GM04503 (cell line): ENCODE measurements at places on chromosomes 11 and 22.

GRCh38 chr22:18013436-18013835 lies 10.9 kb downstream of the MICAL3 start:
- DNase-seq = no peak

- DNase-seq = no peak
Measured at GRCh38 chr11:69480547-69481392, 693 bp upstream of the LINC01488 start.

- no peak for DNase-seq
Measured at GRCh38 chr11:106524436-106524835, 447.0 kb downstream of the AASDHPPT start.

- no peak for DNase-seq
Measured at GRCh38 chr11:122095681-122096262, 20.2 kb downstream of the BLID start.

GRCh38 chr11:7571640-7572000 lies 57.8 kb downstream of the PPFIBP2 start:
- no peak for DNase-seq

- no peak for DNase-seq
Measured at GRCh38 chr22:25953276-25953675, 211.3 kb downstream of the MYO18B start.

- no peak for DNase-seq
Measured at GRCh38 chr11:65639623-65640482, 2.0 kb downstream of the SIPA1 start.

DNA sequence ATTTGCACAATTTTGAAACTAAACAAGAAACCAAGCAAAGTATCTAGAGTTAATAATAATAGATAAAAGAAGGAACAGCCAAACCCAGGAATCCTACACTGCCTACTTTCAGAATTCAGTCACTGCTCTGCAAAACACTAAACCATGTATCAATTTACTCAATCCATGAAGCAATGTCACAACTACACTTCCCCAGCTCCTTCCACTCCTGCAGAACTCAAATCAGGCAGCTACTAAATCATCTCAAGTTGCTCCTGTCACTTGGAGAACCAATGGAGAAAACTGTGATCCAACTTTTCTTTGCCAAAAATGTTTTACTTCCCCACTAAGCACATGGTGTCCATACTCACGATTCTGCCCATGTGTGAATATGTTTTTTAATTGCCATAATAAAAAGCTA lies 24.9 kb upstream of the C11orf58 start:
- no peak for DNase-seq

DNA sequence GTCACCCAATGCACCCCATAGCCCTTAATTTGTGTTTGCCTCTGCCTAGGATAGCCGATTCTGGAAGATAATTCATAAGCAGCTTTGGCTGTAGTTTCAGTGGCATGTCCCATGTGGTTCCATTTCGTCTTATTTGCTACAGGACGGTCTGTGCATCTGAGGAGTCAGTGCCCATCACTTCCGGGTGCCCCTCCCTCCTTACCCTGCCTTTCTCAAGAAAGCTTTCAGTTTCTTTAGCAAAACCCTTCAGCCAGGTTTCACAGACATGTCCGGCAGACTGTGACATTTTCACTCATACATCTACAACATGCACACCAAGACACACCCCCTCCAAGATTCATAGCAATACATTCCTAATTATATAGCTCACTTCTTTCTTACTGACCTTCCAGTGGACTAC lies 14.3 kb downstream of the TP53AIP1 start:
- no peak for DNase-seq

GRCh38 chr22:48718818-48719500 lies 1108.7 kb downstream of the BRD1 start:
- DNase-seq = no peak

DNA sequence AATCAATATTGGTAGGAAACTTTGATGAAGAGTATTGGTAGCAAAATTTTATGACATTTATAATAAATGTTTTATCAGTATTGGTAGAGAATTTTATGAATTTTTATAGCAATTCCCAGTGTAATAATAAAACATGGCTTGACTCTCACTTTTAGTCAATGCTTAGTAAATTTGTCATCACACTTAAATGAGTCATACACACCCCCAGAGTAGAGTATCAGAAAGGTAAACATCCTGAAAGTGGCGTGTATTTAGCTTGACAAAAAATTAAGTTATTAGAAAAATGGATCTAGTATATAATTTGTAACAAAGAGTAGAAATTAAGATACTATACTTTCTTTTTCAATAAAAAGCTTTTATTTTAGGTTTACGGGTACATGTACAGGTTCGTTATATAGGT lies 2.6 kb downstream of the MS4A3 start:
- DNase-seq = no peak

DNA sequence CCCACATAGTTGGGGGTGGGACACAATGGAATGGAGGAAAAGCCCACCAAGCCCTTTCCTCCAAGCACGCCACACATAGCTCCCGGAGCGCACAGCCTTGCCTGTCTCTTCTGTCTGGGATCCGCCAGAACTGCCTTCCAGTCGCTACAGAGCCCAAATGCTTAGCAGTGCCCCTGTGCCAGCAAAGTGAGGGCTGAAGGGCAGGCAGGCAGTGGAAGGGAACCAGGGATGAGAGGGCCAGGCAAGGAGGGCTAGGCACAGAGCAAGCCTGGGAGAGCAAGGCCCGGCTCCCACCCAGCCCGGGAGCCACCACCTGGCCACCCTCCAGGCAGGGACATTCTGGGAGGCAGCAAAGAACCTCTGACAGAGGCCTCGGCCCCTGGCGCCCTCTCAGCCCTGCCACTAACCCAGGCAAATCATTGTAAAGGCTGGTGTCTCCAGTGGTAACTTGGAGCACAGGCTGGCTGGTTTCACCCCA lies 32.5 kb downstream of the PPP2R1B start:
- DNase-seq = no peak

DNA sequence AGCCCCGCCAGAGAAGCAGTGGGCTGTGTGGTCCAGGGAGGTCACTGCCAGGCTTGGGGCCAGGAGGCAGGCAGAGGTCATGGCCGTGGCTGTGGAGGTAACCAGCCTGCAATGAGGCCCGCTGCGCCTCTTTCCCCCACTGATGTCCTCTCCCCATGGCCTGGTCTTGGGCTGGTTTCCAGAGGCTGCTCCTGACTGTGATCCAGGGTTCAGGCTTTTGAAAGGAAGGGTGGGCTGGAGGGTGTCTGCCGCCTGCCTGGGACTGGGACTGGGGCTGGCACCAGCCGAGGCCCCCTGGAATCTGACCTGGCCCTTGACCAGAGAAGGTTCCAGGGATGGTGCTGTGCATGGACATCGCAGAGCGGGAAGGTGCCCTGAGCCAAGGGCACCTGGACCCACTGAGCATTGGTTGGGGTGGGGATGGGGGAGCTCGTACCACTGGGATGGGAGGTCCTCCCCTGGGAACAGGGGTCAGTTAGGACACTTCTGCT lies 59.6 kb upstream of the THY1 start:
- no peak for DNase-seq

GRCh38 chr11:63791495-63792167 lies 21.6 kb upstream of the SPINDOC start:
- no peak for DNase-seq

DNA sequence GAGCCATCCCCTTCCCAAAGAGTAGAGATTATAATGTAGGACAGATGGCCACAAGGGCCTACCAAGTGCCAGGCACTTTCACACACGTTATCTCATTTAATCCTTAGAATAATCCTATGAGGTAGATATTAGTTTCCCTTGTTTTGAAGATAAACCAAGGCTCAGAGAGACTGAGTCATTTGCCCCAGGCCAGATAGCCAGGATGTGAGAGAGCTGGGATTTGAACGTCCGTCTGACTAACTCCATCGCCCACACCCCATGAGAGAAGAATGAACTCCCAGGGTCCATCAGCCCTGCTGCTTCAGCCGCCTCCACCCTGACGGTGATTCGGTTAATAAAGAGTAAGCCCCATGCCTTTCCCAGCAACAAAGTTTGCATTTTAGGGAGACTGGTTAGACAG lies 10.7 kb downstream of the PRG3 start:
- DNase-seq = peak; percentile 6

DNA sequence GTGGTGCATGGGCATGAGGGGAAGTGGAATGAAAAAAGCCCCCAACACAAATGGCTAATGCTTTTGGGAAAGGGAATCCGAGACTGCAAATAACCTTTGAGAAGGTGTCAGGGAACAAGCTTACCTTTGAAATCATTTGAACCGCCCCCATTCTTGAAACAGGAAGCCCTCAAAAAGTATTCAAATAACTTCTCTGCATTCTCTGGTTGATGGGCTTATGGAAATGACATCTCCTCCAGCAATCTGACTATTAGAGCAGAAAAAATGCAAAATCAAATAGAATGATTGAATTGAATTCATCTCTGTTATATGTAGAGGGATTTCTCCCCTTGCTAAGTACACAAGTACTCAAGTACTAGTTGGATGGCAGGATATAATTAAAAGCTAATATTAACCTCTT lies 409.9 kb downstream of the TMEM135 start:
- DNase-seq = no peak

- DNase-seq = no peak
Measured at GRCh38 chr11:44067266-44067665, 1.2 kb downstream of the ACCS start.

GRCh38 chr22:30667107-30667493 lies 575 bp downstream of the DUSP18 start:
- DNase-seq = no peak

GRCh38 chr22:23401111-23401909 lies 178.8 kb downstream of the IGLL1 start:
- peak; percentile 41 for DNase-seq

- no peak for DNase-seq
Measured at GRCh38 chr11:30893318-30893717, 307.2 kb upstream of the MPPED2 start.

GRCh38 chr11:20090654-20091374 lies 69.5 kb downstream of the DBX1 start:
- DNase-seq = no peak

GRCh38 chr22:16789860-16790493 lies 35.2 kb downstream of the XKR3 start:
- DNase-seq = no peak

DNA sequence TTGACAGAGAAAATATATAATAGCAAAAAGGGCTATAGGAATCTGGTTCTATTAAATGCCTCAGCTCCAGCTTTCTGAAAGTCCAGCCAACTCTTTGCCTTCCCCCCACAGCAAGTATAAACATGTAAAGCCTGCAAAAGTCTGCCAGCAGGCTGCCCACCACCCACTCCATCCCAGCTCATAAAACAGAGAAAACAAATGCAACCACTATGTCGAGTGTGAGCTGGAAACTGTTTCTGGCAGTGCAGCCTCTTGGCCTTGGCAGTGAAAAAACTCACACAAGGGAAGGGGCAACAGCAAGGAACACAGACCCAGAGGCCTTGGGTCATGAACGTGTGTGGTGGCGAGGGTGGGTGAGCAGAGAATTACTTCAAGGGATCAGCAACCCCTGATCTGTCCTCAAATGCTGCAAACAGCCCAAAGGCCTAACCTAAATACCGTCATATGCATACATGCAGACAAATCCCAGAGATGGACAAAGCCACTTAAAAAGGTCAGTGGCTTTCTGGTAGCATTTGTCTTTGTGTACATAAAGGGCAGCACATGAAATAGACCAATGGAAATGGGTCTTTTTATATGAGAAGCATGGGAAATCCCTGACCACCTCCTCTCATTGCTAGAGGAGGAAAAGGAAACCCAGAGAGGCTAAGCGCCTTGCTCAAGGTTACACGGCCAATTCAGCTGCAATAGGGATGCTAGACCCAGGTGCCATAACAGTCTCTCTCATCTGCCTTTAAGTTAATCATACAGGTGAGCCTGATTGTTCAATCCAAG lies 74.8 kb downstream of the NAT10 start:
- no peak for DNase-seq

- no peak for DNase-seq
Measured at GRCh38 chr11:96942855-96943254, 553.0 kb downstream of the JRKL start.

DNA sequence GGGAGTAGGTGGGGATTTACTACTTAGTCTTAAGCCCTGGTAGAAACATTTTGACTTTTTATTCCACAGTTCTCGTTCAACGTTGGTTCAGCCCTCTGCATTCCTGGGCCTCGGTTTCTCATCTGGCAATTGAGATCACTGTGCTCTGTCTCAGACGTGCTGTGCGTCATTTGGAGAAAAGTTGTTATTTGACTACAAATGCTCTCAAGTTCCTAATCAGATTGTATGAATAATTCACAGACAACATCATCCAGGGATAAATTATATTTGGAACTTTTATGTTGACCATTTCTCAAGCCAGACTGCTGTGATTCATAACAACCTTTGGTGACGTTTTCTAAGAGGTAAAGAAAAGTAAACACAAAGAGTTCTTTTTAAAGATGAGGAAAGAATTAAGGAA lies 69.2 kb downstream of the BLID start:
- DNase-seq = no peak

DNA sequence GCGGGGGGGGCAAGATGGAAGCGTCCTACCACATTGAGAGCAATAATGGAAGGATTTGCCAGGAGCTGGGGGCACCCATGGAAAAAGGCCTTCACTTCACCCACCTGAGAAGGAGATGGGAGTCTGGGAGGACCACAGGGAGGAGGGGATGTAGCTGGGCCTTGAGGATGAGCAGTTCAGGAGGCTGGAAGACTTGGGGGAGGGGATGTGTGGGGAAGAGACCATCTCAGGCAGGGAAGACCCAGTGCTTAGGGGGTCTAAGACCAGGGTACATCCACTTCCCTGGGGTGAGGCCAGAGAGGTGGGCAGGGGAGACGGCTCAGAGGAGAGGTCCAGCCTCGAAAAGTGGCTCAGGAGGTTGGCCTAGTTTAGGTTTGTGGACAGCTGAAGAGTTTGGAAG lies 71.3 kb upstream of the TCF20 start:
- DNase-seq = no peak

DNA sequence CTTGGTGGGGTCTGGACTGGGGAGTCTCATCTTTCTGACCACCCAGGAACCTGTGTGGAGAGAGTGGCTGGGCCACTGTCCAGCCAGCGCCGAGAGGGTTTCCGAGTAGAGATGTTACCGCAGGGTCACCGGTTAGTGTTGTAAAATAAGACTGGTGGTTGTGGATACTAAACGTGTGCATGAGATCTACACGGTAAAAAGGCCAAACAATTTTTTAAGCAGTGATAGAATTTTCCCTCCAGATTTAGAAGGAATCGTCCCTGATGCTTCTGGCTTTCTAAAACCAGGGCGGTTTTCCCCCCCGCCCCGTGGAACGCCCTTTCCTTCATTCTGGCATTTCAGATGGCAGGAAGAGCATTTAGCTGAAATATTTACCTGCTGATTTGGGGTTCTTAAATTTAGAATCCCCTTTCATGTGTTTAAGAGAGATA lies 72.6 kb upstream of the PPARA start:
- no peak for DNase-seq

DNA sequence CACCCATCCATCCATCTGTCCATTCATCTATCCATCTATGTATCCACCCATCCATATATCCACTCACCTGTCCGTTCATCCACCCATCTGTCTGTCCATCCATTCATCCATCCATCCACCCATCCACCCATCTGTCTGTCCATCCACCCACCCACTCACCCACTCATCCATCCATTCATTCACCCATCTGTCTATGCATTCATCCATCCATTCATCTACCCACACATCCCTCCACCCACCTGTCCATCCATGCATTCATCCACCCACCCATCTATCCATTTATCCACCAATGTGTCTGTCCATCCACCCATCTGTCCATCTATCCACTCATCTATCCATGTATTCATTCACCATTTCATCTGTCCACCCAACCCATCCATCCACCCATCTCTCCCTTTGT lies 33.3 kb downstream of the NADSYN1 start:
- DNase-seq = no peak

- no peak for DNase-seq
Measured at GRCh38 chr11:86676533-86677154, 4.2 kb upstream of the ME3 start.

GRCh38 chr11:12508151-12508751 lies 130.9 kb downstream of the PARVA start:
- DNase-seq = peak; percentile 80
